T-helper 9 cell (primary cell): ENCODE measurements at places on chromosomes 5 and 9.

- no peak for DNase-seq
These were observed 11.3 kb downstream of the MYMK start for GRCh38 chr9:133513214-133514100.

GRCh38 chr9:115042781-115043509 is 75.0 kb downstream of the TNC start:
- no peak for DNase-seq

- DNase-seq, result no peak
These were observed 21.5 kb downstream of the SMIM23 start for GRCh38 chr5:171806976-171807747.

DNA sequence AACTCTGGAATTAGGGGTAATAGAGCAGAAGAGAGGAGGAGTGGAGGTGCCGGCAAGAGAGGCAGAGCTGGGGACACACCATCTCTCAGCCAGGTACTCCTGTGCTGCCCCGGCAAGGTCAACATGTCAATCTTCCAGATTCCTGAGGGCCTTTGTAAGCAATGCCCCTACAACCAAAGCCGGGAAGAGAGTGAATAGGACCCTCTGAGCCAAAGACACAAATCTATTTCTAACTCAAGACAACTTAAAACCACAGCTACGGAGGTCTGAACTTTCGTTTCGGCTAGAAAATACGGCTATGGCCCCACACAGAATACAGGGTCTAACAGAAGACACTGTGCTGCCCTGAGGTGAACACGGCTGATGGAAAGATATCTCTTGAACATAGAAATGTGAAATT is 66.6 kb downstream of the SERINC5 start:
- DNase-seq, result no peak

DNA sequence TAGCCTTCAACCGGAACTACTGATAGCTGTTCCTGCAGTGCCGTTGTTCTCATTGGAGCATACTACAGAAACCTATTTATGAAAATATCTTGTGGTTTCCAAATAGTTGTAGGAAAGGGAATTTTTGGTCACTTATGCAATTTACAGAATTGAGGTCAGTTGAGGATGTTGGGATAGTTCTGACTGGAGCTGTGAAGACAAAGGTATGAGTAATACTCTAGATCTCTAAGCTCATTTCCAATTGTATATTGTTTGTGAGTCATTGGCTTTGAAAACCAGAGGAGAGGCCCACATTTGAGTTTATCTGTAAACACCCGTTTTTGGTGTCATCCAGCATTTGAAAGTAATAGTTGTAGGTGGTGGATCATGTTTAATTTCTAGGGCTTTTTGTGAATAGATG is 561.3 kb upstream of the WWC1 start:
- DNase-seq, result no peak

DNA sequence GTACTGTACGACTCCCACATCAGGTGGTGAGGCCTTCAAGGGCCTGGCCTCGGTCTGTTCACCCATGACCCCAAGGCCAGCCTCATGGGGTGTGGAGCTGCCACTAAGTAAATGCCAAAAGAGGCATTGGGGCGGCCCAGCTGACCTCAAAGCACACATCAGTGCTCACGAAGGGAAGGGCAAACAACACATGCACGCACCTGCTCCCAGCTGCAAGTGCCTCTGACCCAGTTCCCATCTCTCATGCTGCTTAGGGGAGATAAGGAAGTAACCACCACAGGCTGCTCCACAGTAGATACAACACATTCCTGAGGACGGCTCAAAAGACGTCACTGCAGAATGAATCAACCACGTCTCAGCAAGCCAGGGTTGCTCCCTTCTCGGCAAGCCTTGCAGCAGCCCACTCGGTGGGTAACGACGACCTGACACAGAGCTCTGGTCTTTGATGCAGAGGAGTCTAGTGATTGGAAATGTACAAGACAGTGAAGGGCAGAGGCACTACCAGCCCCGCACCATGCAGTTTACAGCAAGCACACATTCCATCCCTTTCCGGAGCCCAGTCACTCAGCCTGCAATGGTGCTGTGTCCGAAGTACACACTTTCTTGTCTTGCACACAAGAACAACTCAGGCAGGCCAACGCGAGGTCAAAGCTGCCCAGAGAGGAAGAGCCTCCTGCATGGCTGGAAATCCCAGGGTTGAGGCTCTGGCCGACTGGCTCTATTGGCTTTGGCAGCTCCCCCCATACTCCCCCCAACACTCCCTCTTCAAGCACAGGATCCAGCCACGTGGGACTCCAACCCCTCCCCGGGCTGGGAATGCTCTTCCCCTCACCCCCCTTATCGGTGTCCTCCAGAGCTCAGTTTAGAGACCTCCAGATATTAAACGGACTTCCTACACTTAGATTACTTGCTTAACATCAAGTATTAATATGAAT is 31.8 kb downstream of the FABP6 start:
- DNase-seq, result no peak

DNA sequence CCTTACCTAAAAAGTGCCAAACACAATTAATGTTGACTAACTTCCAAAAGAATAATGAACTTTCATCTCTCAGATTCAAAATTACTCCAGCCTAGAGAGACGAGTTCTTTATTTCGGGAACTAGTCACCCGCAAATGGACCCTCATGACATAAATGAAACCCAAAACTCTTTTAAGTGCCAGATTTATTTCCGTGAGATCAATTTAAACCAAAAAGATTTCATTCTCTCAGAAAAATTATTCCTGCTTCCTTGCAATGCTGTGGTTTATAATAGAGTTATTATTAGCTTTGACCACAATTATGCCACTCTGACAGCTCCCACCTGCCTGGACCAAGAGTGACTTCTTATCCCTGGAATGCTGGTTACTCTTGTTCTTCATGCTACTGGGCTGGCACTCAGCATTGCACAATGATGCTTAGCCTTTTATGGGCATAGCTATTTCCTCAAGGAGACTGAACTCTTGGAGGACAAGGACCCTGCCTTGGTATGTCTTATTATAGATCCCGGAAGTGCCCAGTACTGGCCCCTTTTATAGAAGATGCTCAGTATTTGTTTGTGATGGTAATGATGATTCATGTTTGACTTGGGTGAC is 183.5 kb downstream of the SNX18 start:
- DNase-seq, result no peak

DNA sequence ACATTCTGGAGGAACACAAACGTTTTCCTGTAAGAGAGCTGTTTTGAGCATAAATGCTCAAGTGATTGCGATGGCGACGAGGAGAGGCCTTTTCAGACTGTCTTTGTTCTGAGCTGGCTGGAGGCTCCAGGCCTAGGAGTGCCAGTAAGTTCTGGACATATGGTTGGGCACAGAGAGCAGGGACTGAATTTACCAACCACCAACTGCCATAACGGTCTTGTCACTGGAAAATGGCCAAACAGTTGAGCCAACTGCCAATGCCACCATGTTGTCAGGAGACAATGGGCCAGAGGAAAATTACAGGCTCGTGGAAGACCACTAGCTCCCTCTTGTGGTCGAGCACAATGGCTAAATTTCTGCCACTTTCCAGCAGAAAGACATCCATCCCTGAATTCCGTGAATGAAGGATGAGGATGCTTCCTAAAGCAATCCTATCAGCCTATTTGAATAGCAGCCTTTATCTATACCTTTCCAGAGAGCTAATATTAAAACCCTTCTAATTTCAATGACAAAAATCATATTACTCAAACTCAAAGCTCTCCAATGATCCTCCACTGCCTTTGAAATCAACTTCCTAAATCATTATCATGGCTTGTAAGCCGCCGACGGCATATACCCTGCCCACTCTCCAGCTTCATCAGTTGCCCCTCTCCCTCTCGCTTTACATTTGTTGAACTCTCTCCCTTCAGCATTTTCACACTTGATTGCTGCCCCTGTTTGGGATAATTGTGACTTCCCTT is 66.9 kb upstream of the GLIS3 start:
- peak; percentile 3 for DNase-seq

- no peak for DNase-seq
These were observed 145.5 kb upstream of the PCA3 start for GRCh38 chr9:76618762-76619161.

GRCh38 chr9:108271646-108272348 is 584.0 kb downstream of the ACTL7B start:
- DNase-seq, result no peak

DNA sequence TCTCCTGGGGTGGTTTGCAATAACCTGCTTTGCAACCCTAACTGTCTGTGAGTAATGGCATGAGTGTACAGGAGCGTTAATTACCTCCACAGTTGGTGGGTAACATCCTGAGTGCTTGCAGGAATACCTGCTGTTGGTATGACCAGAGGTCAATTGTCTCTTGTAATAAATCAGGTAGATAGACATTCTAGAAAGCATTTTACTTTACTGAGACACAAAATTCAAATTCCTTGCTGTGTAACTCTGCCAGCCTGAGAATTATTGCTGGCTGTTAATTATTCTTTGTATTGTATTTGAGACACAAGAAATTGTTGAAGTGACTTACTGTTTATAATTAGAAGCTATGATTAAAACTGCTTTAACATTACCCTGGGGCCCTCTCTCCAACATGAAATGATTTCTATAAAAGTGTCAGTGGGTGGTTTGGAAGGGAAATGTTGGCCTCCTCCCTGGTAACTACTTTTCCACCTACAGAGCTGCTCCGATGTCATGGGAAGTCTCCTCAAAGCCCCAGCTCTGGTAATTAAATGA is 150.8 kb upstream of the ADCY2 start:
- DNase-seq, result no peak

GRCh38 chr5:113965225-113965624 is 396.6 kb upstream of the KCNN2 start:
- no peak for DNase-seq

DNA sequence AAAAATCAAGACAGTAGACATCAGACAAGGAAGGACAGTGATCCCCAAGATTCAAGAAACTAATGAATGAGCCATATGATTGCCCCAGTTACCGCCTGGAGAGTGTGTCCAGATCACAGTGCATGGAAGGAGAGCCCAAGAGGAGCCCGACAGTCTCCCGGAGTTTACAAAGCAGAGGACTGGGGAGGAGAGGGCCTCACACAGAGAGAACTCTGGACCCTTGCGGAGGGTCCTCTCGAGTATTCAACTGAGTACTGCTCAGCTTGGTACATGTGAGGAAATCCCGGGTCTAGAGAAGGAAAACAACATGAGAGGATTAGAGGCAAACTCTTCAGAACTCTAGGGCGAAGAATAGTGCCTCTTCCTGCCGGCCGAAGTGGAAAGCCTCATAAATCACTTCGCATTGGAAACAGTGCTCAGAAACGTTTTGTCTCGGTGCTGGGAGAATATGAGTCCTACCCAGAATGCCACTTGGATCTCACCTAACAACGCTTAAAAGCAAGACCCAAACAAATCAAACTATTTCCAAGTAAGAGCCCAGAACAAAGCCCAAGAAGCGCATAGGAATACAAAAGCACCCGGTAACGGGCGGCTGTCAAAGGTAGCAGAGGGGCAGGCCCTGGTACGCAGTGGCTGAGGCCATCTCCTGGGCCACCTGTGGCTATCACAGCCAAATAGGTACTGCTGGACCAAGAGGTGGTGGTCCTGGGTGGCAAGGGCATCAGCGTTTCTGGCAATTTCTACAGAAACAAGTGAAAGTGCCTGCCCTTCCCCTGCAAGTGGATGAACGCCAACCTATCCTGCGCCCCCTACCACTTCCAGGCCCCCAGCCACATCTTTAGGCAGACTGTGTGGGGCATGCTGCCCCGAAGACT is 36.0 kb downstream of the FAM78A start:
- DNase-seq, result no peak

GRCh38 chr5:135561266-135561665 is 17.5 kb downstream of the CXCL14 start:
- no peak for DNase-seq

DNA sequence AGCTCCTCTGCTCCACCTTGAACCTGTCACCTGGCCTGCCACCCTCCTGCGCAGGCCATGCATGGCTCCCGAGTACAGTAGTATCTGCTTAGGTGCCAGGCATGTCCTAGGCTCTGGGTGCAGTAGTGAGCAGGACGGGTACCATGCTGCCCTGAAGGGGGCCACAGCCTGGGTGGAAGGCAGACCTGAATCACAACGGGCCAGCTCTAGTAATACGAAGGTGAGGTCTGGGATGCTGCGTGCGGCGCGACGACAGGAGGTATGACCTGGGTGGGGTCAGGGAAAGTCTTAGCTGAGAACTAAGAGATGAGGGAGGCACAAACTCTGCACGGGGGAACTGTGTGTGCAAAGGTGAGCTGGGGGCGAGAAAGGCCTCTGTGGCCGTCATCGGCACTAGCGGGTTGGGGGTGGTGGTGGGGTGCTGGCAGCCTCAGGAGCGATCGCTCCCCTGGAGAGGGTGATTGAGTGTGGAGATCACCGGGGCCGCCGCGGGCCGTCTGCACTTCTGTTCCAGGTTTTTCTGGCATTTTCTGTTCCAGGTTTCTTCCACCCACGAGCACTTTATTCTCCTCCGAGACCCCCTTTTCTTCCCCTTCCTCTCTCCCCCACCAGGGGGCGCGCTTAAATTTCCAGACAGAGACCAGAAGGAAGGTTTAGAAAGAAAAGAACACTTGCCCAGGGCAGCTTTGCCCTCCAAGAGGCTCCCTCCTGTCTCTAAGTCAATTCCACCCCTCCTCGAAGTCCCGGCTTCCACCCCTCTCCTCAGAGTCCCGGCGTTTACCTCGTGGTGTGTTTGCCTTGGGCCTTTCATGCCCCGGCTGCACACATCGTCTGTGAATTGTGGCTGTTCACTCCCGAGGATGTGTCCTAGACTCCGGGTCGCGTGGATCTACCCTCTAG is 15.1 kb downstream of the PDLIM4 start:
- peak; percentile 62 for DNase-seq

DNA sequence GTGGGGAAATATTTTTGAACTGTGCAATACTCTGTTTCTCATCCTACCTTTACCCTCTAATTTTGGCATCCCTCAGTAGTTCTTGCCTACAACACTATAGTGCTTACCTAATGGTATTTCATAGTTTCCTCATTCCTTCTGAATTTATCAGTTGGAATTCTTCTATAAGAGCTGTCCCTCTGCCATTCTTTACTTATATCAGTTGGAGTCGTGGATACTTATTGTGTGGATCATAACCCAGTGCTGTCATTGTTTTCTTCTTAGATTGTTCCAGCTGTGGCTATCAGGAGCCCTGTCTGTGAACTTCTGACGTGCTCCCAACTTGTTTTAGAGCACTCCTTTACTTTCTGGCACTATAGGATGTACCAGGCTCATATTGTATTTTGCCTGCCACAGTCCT is 146.1 kb upstream of the OTULINL start:
- DNase-seq, result no peak

DNA sequence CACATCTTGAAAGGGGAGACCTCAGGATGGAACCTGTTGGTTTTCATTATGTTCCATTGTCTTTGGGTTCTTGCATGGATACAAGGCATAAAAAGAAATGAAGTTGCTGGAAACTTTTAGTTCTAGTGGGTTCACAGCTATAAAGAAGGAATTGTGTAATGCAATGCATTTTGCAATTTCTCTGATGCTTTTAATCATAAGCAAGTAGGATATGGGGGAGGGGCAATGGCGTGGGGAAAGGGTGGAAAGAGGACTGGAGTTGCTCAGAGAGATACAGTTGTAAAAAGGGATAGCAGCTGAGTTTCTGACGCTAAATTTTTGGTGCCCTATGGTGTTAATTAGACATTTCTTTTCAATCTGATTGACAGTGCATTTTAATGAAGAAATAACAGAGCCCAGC is 88.6 kb upstream of the FANCC start:
- no peak for DNase-seq
